Forelimb muscle (tissue), 1 donor: ENCODE measurements at places on chromosomes 5 and 9.

DNA sequence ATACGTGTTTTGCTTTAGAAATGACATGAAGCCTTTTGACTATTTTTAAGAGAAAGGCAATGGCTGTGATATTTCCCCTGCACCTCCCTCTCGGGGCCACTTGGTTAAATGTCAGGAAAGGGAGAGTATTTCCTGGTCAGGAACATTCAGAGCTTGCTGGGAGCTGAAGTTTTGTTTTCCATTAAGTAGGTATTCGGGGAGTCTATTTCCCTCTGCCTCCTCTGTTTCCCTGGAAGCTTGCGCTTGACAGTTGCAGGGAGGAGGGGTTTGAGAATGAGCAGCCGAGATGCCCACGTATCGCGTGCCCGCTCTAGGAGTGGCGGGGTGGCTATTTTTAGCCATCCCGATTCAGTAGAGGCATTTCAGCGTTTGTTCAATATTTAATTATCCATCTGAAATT lies 6.7 kb downstream of the DAB2IP start:
- no peak for DNase-seq

DNA sequence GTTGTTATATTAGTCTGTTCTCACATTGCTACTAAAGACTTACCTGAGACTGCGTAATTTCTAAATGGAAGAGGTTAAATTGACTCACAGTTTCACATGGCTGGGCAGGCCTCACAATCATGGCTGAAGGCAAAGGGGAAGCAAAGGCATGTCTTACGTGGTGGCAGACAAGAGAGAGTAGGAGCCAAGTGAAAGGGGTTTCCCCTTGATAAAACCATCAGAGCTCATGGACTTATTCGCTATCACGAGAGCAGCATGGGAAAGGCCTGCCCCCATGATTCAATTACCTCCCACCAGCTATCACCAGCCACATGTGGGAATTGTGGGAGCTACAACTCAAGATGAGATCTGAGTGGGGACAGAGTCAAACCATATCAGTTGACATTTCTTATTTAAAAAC lies 374.5 kb upstream of the RORB start:
- no peak for DNase-seq

- DNase-seq: no peak
Observed at GRCh38 chr5:7047511-7048261, 334.5 kb downstream of the TENT4A start.

DNA sequence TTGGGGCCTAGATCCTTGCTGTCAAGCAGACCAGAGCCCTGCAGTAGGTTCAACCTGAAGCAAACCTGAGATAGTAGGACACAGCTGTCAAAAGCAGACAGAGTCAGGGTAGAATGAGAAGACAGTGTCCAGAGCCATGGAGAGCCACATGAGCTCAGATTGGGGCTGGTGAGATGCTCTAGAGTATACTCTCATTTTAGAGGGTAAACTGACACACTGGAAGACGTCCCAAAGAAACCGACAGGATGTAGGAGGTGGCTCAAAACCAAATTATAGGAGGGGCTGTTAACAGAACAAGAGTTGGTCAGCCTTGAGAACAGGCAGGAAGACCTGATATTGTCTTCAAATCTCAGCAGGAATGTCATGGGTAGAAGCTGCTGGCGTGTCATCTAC lies 11.5 kb downstream of the CCDC69 start:
- DNase-seq: no peak

DNA sequence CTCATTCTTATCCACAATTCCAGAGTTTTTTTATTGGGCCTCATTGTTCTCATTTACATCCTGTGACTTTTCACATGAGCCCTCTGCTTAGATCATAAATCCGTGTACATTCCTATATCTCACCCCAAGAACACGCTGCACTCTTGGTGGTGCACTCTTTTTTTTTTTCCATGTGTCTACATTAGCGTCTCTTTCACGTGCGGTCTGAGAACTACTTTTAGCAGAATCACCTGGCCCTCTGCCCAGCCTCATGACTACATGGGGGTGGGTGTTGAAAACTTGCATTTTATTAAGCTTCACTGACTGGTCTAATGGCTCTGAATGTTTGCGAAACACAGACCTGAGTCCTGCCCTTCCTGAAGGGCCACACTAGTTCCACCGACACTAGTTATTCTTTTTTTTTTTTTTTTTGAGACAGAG lies 18.6 kb downstream of the C9orf57 start:
- no peak for DNase-seq

DNA sequence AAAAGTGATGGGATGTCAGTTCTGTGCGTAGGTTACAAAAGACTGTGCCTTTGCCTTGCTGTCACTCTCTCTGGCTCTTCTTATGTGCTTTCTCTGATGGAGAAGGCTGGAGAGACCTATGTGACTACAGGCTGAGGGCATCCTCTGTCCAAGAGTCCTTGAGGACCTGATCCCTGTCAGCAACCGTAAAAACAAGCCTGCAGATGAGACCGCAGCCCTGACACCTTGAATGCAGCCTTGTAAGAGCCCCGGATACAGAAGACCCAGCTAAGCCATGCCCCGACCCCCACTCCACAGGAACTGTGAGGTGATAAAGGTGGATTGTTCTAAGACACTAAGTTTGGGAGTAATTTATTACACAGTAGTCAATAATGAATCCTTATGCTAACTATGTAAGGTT lies 32.6 kb upstream of the FRRS1L start:
- DNase-seq: no peak

DNA sequence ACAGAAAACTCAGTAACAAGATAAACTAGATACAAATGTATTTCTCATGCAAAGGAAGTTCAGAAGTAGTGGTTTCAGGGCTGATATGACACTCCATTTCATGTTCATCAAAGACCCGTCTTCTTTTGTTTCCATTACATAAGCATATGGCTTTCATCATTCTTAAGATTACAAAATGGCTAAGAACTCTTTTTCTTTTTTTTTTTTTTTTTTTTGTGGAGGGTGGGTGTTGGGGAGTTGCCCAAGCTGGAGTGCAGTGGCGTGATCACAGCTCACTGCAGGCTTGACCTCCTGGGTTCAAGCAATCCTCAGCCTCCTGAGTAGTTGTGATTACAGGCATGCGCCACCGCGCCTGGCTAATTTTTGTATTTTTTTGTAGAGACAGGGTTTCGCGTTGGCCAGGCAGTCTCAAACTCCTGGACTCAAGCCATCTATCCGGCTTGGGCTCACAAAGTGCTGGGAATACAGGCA lies 22.0 kb upstream of the PTBP3 start:
- DNase-seq: no peak

- no peak for DNase-seq
Observed at GRCh38 chr5:67216564-67216963, 20.0 kb upstream of the CD180 start.

DNA sequence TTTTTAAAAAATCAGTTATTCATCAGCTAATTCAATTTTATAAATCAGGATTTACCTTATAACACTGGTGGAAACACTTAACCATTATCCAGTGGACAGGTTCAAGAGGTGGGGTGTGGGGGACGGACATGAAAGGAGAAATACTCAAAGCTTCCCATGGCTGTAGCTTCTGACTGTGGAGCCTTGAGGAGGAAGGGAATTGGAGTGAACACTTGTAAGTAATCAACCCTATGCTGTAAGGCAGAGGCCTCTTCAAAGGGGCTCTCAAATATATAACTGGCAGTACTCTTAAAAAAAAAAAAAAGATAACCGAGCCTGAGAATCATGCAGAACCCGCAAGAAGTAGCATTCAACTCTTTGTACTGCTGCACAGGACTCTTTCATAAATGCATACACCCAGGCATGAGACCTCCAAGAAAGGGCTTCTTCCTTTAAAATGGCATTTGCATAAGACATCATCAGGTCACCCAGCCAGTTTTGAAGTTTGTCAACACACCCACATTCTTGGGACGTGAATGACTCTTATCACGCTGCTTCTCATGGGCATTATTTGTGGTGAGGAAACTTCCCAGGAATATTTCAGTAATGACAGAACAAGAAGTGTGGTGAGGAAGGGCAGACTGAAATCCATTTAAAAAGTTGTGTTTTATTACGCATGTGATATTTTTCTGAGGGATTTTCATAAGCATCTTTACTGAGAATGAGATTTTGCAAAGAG lies 8.1 kb downstream of the OSMR start:
- no peak for DNase-seq

GRCh38 chr9:98962181-98962560 lies 18.5 kb downstream of the COL15A1 start:
- DNase-seq: no peak

GRCh38 chr5:56451742-56452141 lies 218.6 kb upstream of the ANKRD55 start:
- no peak for DNase-seq

DNA sequence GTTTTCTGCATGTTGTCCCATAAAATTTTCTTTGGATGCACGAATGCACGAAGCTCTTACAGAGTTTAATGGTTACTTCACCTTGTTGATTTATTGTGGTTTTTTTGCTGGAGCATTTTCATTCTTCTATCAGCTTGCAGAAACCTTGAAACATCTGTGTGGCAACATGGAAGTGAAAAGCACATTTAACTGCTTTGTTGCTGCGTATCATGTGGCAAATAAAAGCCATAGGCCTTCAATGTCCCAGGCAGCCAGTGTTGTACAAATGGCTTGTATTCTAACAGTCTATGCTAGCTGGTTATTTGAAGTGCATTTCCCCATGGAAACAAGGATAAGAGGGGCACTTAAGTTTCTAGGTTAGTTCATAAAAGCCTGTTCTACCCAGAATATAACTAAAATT lies 42.5 kb upstream of the RASGRF2 start:
- no peak for DNase-seq

DNA sequence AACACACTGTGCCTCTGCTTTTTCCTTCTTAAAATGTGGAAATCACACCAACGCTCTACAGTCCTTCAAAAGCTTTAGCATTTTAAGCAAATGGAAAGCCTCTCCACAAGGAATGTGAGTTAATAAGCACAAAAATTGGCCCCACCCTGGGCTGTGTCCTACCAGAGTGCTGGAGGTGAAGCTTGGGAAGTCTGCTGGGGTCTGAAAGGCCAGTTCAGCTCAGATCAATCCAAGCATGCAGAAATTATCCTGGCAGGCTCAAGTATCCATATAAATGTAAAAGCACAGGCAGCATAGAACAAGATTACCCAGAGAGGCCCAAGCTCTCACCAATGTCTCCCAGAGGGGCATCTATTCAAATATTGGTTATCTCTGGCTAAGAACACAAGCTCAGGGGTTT lies 98.5 kb downstream of the ESM1 start:
- no peak for DNase-seq

DNA sequence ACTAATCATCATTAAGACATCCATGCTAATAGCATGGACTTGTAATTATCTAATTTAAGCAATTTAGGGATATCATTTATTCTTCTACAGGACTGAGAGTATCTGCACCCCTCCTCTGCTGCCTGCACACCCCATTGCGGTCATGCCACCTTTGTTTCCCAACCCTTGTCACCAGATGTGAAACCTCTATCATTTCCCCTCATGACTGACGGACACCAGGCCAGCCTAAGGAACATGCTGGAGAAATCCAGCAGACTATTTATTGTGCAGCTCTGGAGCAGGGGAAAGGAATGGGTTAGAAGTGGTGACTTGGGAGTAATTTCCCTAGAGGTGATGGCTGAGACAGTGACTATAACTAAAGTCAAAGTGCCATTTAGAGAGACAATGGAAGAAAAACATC lies 40.7 kb downstream of the UGCG start:
- DNase-seq: no peak

DNA sequence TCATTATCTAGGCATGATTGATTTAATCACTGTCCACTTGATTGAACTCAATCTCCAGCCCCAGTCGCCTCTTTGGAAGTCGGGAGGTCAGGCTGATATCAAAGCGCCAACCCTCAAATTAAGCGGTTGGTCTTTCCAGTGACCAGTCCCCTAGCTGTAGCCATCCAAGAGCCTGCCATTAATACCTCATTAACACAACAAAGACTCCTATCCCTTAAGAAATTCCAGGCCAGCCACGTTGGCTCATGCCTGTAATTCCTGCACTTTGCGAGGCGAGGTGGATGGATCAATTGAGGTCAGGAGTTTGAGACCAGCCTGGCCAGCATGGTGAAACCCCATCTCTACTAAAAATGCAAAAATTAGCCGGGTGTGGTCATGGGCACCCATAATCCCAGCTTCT lies 27.4 kb upstream of the GCNT1 start:
- no peak for DNase-seq

GRCh38 chr5:72837524-72838096 lies 21.1 kb downstream of the TNPO1 start:
- no peak for DNase-seq

- DNase-seq: no peak
Observed at GRCh38 chr9:108694170-108694569, 161.6 kb downstream of the ACTL7B start.

DNA sequence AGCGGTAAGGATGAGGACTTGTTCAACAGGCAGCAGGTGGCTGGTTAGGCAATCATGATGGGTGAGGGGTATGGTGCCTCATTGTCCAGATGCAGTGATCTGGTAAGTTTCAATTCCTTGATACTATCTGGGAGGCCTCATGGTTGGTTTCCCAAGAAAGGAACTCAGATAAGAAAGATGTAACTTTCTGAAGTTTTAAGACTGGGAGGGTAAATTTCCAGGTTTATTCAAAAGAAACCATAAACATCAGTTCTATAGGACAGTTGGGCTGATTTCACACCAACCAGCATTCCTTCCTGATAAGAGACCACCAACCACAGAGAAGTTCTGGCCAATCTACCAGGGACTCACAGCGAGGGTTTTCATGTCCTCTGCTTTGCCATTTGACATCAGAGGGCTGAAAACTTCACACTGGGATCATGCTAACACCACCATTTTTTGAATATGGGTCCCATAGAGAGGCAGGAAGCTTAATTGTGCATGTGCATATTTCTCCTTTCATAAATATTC lies 773 bp upstream of the AGGF1 start:
- DNase-seq: no peak

DNA sequence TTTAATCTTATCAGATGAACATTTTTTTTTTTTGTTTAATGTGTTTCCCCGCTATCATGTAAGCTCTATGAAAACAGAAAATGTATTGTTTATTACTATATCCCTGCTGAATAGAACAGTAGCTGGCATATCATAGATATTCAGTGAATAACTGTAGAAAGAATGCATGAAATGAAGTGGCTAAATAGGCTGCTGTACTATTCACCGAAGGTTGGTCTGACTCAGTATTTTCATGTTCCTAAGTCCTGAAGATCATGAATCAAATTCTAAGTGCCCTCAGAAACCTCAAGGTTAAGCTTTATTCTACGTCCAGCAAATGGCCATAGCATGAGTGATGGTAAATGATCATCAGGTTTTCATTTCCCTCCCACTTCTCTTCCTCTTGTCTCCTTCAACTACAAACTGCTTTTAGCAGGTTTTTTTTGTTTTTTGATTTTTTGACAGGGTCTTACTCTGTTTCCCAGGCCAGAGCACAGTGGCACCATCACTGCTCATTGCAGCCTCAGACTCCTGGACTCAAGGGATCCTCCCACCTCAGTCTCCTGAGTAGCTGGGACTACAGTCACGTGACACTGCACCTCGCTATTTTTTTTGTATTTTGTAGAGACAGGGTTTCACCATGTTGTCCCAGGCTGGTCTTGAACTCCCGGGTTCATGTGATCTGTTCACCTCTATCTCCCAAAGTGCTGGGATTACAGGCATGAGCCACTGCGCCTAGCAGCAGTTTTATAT lies 19.1 kb upstream of the ZFAND5 start:
- no peak for DNase-seq

- DNase-seq: no peak
Observed at GRCh38 chr5:15806613-15807012, 306.6 kb downstream of the FBXL7 start.

GRCh38 chr5:80125962-80126480 lies 90.9 kb downstream of the THBS4 start:
- no peak for DNase-seq
